ENCODE measurements at places on chromosomes 16 and 17.

DNA sequence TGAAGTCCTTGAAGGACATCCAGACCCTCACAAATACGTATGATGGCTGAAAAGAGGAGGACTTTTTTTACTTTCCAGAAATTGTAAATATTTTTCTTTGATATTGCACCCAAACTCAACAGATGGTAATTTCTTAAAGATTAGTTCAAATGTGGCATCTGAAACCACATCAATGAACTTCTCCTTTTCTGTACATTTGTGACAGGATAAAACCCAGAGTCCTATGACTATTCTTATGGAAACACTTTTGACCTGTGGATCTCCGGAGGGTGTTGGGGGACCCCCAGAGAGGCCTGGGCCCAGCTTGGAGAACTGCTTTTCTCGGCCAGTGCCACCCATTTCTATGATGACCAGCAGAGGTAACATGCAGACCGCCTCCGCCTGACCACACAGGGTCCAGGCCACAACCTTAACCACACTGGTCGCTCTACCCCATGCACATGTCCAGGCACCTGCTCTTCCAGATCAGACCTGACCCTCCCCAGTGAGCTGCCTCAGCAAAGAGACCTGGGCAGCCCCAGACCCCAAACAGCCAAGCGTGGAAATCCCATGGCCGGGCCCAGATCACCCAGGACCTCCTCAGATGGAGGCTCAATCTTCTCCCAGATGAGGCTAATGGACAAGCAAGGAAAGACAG is 22.7 kb downstream of the RPH3AL start:
- DNase-seq: no peak

DNA sequence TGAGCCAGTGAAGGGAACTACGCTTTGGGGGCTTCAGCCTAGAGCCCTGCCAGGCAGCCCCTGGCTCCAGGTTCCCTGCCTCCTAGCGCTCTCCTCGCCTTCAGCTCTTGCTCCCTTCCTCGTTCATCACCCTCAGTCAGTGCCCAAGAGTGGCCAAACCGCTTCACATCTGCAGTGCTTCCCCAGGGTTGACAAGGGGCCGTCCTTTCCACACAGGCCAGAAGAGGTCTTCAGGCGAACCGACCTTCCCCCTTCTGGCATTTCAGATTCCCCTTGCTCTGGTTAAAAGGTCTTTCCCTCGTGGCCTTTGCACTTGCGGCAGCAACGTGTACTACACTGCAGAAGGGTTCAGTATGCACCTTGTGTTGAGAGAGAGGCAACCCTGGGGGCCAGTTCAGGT is 4.1 kb downstream of the RASD1 start:
- DNase-seq: no peak

DNA sequence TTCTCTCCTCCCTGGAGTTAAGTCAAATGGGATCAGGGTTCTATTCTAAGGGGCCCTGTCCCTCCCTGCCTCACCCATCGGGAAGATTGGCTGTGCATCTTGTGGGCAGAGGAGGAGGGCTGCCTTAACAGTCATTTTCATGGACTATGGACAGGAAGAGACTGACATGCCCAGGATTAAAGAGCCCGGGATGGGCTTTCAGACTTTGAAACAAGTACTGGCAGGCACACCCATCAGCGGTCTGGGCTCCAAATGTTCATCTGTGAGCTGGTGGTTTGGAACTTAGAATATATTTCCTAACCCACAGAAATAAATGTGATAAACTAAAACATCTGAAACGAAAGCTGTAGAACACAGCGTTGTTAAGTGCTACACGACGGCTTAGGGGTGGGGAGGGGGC is 6.5 kb downstream of the SLC6A4 start:
- no peak for DNase-seq

DNA sequence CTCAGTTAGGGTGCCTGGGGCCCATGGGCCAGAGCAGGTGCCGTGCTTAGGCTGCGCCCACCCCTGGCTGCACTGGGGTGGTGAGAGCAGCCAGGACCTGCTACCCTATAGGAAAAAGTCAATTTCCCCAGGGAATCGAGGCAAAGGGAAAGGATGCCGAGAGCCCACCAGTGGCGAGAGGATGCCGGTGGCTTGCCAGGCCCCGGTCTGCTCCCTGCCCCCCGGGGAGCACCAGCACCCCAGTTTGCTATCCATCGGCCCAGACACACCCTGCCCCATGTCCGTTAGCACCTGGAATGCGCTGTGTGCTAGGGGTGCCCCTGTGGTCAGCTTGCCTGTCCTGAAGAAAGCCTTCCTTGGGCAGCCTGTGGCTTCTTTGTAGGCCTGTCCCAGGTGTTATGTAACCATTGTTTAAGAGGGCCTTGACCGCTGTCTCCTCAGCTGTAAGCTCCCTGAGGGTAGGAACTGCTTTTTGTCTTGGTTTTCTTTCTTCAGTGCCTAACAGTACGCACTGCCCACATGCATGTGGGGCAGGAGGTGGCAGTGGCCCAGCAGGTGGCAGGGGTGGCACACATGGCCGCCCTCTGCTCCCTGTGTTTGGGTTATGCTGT is 40.8 kb downstream of the NT5M start:
- no peak for DNase-seq

DNA sequence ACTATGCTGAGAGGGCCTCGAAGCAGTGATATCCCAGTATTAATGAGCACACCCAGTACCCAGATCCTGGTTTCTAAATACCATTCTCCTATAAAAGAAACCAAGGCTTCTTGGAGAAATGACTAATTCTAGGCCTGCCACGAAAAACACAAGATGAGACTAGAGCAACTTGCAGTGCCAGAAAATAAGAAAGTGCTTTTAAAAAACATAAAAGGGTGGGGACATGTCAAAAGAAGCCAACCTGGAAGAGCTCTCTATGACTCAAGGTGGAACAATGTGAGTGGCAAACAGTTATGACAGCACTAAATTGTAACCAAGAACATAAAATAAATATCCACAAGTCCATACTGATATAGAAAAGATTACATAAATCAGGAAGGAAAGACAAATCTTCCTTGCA is 153.2 kb upstream of the KCNJ18 start:
- DNase-seq: no peak

DNA sequence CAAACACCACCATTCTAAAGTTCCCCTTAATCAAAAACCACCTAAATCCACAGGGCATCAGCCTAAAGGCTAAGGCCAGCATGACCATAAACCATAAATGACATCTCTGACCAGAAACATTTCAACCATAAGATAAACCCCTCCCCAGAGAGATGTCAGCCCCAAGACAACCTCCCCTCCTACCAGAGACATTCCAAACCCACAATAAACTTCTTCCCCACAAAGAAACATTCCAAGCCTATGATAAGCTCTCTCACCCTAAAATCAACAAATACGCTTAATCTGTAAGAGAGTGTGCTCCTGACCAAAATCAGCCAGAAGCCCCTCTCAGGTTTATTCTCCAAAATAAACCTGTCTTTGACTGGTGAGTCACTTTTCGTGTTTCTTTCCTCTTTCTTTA is 54.8 kb downstream of the SLFN5 start:
- DNase-seq: no peak

- no peak for DNase-seq
Observed at GRCh38 chr17:77326636-77327035, 185.9 kb downstream of the SEC14L1 start.
